D721Med (cell line): ENCODE measurements at places on chromosomes 4 and X.

DNA sequence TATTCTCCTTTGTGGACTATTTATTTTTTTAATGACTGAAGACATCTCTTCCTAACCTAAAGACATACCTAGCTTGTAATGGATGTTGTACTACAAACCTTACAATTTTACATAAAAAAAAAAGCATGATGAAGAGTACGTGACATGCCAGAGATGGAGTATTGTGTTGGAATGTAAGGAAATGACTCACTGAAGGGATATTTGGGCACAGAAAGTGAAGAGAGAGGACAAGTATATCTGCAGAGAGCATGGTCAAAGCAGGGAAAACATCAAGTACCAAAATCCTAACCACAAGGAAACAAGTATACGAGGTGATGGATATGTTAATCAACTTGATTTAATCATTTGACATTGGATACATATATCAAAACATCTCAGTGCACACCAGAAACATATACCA lies 1051.4 kb upstream of the PRKX start:
- no peak for DNase-seq

GRCh38 chr4:143375326-143376073 lies 38.8 kb downstream of the GAB1 start:
- no peak for DNase-seq

GRCh38 chr4:66885501-66886165 lies 659.7 kb downstream of the CENPC start:
- no peak for DNase-seq

- no peak for DNase-seq
Observed at GRCh38 chr4:100294356-100294755, 104.1 kb upstream of the DDIT4L start.

GRCh38 chr4:54495641-54496040 lies 162.1 kb upstream of the KIT start:
- DNase-seq = no peak

- no peak for DNase-seq
Observed at GRCh38 chr4:175125410-175126068, 207.4 kb downstream of the ADAM29 start.

- DNase-seq = no peak
Observed at GRCh38 chr4:6092971-6093370, 74.7 kb upstream of the C4orf50 start.

DNA sequence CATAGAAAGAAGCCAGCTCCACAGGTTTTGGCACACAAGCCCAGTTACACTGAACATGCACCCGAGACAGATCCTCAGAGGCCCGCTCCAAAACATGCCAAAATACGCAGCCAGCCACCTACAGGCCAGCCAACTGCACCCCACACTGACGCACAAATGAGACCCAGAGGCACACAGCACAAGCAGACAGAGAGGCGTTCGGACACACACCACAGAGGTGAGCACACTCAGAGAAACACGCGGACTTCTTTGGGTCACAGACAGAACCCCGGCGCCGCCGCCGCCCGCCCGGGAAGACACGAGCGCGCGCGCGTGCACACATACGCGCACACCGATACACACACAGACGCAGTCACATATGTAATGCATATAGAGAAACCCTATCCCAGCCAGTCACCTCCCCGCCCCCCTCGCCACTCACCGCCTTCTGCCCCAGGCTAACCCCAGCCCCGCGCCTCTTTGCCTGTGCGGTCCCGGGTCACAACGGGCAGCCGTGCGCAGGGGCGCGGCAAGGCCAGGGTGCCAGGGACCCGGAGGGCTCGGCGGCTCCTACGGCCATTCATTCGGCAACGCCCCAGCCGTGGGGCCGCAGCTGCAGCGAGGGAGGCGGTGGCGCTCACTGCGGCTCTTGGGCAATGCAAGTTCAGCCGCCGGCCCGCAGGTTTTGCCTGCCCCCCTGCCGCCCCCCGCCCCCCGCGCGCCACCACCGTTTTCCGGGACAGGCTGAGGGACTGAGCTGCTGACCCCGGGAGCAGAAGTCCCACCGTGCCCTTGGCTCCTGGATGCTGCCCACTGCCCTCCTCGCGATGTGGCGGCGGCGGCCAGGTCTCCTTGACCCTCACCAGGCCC lies 553 bp downstream of the SEPTIN6 start:
- DNase-seq = peak; percentile 18

DNA sequence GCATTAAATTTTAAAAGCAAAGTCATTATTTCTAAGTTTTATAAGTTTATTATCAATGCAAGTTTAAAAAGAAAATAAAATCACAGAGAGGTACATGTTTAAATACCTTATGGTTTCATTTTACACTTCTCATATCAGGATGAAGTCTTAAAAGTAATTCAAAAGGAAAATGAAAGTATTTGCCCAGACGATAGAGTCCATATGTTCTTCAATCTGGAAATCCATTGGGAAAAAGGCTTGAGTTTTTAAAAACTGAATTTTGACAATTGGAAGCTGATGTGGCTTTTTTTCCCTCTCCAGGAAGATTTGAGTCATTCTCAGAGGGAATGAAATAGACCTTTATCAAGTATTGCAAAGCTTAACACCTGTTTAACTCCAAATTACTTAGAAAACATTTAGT lies 37.1 kb downstream of the MAB21L2 start:
- no peak for DNase-seq

DNA sequence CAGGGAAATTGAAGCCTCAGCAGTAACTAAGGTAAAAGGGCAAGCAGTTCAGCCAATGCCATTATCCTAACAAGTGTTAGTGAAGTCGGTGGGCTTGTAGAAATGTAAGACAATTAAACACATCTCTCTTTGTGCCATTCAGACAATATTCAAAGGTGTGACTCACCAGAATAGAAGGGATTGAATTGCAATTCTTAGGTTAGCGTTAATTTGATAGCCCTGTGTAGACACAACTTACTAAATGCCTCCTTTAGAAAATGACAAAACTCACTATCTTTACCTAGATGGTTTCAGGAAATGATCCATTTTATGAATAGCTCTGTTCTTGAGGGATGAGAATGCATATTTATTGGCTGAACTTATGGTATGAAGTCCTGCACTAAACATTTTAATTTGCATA lies 35.2 kb downstream of the RPA4 start:
- no peak for DNase-seq

- no peak for DNase-seq
Observed at GRCh38 chr4:3293401-3294391, 875 bp downstream of the RGS12 start.

- DNase-seq = no peak
Observed at GRCh38 chr4:55458164-55458563, 62.4 kb downstream of the TMEM165 start.

- no peak for DNase-seq
Observed at GRCh38 chr4:108045687-108046024, 56.0 kb downstream of the HADH start.

DNA sequence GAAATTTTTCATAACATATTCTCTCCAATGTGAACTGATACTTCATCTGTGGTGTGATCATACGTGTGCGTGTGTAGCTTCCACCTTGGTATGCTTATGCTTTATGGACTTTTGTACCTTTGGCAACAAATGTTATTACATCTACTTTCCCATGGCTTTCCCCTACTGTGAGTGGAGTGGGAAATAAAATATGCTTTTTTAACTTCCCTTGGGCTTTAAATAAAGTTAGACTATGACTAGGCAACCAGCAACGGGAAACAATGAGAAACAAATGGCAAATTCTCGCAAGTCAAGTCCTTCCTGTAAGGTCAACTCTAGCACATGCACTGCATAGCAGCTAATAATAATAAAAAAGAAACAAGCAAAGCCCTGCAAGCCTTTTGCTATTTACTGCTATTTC lies 205.0 kb upstream of the PDE5A start:
- no peak for DNase-seq

- DNase-seq = peak; percentile 31
Observed at GRCh38 chrX:53093177-53093655, 726 bp upstream of the KANTR start.

DNA sequence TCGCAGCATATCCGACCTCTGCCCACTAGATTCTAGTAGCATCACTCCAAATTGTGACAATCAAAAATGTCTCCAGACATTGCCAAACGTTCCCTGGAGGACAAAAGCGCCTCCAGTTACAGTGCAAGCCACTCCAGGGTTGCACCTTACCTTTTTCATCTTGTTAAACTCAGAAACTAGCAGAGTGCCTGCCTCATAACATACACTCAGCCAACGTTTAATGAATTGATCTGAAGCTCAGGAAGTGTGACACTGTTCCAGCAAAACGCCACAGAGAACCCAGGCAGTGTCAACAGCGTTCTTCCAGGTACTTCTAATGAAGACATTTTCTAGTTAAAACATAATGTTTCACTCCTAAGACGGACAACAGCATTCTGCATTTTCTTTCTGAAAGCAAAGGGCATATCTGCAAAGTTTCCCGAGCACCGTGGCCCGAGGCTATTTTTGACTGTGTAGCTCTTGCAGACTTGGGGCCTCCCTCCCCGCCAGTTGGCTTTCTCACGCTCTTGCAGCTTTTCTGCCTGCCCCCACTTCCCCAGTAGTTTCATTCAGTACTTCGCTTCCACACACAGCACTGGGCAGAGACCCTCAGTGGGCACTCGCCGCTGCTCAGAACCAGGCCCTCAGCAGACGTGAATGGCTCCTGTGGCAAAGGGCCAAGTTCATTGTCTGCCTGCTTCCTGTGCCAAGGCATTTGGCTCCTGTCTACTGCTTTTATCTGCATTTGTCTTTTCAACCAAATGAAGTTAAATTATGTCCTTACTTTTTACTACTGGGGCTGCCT lies 133.4 kb upstream of the TTC29 start:
- DNase-seq = no peak

- no peak for DNase-seq
Observed at GRCh38 chr4:109671350-109671749, 31.9 kb downstream of the CASP6 start.

GRCh38 chr4:40453912-40454311 lies 118.8 kb downstream of the CHRNA9 start:
- DNase-seq = no peak

- DNase-seq = no peak
Observed at GRCh38 chr4:57865264-57865663, 755.1 kb upstream of the IGFBP7 start.

DNA sequence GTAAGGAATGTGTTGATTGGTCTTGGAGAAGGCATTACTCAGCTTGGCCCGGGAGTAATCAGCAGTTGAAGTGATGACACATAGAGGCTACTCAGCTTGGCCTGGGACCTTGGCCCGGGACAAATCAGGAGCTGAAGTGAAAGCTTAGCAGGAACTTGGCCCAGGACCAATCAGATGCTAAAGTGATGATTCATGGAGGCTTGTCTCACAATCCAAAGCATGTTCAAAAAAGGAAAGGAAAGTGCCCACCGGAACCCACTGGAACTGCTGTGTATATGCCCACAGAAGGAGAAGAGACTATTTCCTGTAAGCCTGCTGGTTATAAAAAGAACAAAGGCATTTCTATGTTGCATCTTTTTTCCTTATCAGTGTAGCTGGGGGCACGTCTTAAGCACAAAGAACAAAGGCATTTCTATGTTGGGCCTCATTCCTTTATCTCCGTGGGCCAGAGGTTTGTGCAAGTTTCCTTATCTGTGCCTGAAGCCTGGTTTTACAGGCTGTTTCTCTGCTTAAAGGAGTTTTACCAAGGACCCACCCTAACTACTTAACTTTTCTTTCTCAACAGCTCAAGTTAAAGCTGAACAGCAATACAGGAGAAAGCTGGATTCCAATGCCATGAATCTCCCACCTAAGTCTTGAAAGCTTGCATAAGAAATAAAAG lies 1176.7 kb downstream of the NLGN4X start:
- DNase-seq = no peak
